ENCODE measurements at places on chromosomes 3 and 15.
A peak's percentile ranks its signal among the peaks of the same experiment; 100 is the strongest.

- DNase-seq, result peak; percentile 72
These were observed 60.6 kb upstream of the XCR1 start for GRCh38 chr3:46087871-46088270.

- DNase-seq, result no peak
These were observed 24.1 kb upstream of the SERPINI2 start for GRCh38 chr3:167497903-167498302.

DNA sequence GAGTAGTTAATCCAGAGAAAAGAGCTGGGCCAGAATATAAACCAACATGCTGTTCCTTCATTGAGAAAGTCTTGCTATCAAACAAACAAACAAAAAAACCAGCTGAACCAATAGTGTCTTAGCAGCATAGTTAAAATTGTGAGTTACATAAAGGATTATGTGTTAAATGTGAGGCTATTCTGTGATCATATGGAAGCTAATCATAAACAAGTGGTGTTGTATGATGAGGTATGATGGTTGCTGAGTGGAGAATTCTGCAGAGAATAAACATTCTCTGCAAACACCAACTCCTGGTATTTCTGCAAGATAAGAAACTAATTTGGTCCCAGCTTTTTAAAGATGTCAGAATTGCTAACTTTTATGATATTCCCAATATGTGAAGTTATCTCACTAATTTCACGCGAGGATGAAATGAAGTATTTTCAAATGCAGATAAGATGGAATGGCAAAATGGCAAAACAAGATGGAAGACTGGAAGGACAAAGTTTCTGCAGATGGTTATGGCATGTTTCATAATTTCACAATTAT, 22.9 kb upstream of the SPESP1 start:
- no peak for DNase-seq

DNA sequence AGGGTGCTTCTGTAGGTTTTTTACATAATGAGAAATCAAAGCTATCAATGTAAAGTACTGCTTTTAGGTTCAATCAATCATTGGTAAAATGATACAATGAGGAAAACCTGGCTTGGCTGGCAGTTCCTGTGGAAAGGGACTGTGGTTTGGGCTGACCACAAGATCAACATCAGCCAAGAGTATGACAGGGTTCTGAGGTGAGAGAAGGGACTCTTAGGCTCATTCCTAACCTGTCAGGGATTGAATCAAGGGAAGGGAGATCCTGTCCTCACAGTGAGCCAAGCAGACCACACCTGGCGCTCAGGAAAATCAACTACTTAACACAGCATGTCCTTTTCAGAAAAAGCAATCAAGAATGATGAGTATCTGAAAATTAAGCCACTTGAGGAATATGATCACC, 111.1 kb downstream of the MAGI1 start:
- DNase-seq, result no peak

GRCh38 chr3:144128108-144128892, 156.7 kb downstream of the DIPK2A start:
- peak; percentile 34 for DNase-seq

DNA sequence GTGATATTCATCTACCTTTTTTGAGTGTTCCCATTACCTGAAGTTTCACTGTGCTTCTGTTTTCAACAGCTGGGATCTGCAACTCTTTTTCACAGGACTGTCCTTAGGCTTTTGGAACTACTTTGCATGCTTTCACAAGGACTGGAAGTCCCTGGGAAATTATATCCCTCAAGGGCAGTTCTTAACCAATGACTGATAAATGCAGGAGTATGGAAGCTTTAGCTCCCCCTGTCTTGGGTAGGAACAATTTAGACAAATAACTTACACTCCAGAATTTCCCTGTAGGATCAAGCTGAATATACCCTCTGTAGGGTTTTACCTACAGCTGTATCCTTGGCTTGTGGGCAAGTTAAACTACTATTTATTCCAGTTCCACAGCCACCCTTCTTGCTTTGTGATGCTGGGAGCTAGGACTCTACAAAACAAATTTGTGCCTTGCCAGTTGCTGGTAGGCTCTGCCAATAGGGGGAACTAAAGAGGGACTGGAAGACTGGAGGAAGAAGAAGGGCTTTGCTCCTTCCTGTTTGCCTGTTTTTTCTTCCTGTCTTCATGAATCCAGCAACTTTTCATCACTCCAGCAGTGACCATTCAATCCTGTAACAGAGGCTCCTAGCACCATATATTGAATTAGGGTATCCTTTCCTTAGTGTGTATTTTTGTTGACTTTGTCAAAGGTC, 6.8 kb upstream of the ZNF280D start:
- peak; percentile 56 for DNase-seq

- no peak for DNase-seq
These were observed 200.5 kb downstream of the UACA start for GRCh38 chr15:70562906-70563305.

GRCh38 chr3:71565316-71565715, 18.2 kb downstream of the FOXP1 start:
- no peak for DNase-seq

DNA sequence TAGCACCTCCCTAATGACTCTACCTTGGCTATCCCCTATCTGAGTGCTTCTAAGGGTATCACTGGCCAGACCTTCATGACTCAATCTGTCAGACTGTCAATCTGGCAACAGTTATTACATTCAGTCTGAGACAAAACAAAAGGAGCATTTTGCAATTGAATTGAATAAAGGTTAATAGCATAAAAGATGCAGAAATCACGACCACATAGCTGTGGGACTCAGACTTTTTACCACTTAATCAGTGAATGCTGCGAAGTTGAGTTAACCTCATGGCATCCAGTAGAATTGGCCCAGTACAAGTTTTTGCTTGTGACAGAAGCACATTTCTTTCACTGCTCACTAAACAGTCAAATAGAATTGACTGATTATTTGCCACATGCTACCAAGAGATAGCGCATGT, 480.7 kb upstream of the DPPA4 start:
- DNase-seq, result no peak

GRCh38 chr15:37007301-37007700, 93.0 kb downstream of the MEIS2 start:
- DNase-seq, result no peak

- DNase-seq, result no peak
These were observed 457.8 kb upstream of the ZNF717 start for GRCh38 chr3:76242886-76243753.

DNA sequence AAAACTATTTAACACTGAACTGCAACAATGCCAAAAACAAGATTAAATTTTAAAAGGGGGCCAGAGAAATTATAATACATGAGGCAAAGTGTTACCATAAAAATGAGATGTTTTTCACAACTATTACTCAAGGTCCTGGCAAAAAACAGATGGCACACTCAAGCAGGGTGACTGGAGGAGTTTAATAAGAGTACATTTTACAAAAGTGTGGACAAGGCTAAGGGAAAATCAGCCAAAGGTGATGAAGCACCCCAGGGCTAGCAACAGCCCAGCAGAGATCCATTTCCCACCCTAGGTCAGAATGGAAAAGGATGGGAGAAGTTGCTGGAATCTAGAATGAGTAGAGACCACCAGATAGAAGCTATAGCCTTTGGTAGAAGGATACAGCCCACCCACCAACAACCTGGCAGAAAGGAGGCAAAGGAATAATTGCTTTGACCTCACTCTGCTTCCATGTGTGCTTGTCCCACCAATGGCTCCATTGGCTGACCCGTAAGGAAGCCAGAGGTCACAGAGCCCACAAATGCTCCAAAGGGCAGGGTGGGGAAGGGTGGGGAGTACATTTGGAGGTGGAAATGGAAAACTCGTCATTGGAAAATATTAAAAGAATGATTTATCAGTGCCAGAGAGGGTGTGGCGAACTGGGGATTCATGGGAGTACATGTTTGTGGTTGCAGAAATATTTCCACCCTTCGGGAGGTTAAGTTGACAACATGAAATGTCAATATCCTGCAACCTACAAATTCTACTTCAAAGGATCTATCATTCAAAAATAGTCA, 161.0 kb upstream of the UBE2E2 start:
- no peak for DNase-seq

DNA sequence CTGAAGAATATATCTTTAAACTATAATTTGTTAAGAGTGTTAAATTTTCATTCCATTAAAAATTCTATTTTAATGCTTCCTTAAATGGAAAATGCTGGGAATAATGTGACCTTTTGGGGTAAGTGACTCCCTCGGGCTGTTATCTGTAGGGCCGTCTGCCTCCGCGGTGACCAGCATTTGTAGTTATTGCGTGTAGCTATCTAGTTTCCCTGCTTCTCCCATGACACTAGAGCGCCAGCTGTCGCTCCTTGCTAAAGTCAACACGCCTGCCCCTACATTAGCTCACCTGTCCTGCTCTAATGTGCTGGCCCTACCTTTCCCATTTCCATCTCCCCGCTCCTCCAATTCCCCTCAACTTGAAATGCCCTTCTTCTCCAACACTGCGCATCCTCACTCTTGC, 12.4 kb upstream of the CHRM5 start:
- DNase-seq, result no peak

DNA sequence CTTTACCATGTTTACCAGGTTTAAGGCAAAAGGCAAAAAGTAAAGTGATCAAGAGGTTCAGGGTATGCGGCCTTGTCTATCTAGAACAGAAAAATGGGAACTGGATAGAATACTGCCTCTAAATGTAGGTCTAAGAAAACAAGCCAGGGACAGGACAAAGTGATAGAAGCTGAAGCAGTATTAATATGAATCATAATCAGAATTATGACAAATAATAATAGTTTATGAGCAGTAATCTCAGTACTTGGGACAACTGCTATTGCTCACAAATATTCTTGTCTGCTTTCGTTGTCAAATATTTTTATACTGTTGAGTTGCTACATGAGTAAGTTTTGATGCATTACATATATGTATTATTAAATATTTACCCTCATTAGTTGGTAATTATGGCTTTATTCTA, 356.9 kb upstream of the RBMS3 start:
- no peak for DNase-seq

DNA sequence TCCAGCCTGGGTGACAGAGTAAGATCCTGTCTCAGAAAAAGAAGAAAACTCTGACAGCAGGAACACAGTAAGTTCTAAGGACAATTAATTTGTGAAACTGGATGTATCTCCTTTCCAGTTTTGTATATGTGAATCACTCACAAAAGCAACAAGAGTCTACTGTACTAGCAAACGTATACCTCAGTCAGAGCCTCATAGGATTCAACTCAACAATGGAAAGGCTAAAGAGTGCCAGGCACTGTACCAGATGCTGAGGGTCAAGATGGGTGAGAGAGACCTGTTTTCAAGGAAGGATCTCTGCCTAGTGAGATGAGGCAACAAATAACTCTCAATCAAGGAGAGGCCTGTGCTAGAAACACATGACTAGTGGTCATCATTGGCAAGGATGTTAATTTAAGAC, 14.9 kb downstream of the TBL1XR1 start:
- DNase-seq, result no peak

- DNase-seq, result no peak
These were observed 273.1 kb upstream of the ALCAM start for GRCh38 chr3:105093371-105094252.

DNA sequence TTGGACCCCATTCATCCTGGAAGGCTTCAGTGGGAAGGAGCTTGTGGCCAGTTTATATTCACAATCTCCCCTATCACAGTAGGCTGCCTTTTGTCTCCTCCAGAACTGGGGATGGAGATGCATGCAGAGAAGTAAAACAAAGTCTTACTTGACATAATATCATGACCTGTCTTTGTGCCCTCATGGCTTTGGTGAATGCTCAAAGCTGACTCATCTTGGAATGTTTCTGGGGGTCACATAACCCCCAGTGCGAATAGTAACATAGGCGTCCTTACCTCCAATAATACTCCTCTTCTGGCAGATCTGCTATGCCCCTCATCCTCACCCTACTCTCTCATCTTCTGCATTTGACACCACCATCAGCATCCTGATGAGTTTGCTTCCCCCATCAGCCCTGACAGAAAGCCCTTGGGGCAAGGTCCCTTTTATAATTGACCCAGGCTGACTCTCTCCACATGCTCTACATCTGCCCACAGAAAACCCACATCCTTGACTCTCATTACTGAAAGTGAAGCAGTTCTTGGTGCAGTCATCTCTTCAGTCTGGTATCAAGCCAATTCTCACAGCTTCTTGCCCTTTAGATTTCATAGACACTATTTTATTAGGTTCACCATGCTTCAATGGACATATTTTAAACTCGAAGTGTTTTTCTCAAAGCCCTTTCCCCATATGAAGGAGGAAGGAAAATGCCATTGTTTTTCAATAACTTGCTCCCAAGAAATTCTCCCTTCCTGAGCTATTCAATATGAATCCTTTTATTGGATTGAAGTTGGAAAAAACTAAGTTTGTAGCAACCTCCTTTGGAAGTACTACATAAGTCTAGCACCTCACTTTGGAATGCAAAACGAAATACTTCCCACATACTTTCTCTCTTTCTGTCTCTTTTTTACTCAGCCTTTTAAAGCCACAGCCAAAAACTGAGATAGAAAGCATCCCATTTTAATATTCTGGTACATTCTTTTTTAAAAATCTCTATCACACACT, 36.6 kb downstream of the OSTN start:
- no peak for DNase-seq
